Kidney (tissue), 22 donors: ENCODE measurements at places on chromosomes 5 and 9. TPM values are rescaled to one million over a fixed set of nuclear protein-coding genes. Genes with fewer than 3 reads are reported as not detected.
A peak's percentile ranks its signal among the peaks of the same experiment; 100 is the strongest.

GRCh38 chr9:89020754-89021153, 29.5 kb downstream of the S1PR3 start:
- H3K4me1 ChIP-seq: peaks cover 16% of the 10 kb centered on the region
- no peaks in the 10 kb centered on the region for H3K27me3 ChIP-seq

GRCh38 chr5:123540534-123540933, 28.6 kb downstream of the CSNK1G3 start:
- H3K4me1 ChIP-seq: no peaks in the 10 kb centered on the region
- no peak overlapping the region for H3K27ac ChIP-seq
- no peak overlapping the region for H3K4me3 ChIP-seq
- DNase-seq: no peak
- H3K27me3 ChIP-seq: no peaks in the 10 kb centered on the region
- H3K36me3 ChIP-seq: no peaks in the 10 kb centered on the region

DNA sequence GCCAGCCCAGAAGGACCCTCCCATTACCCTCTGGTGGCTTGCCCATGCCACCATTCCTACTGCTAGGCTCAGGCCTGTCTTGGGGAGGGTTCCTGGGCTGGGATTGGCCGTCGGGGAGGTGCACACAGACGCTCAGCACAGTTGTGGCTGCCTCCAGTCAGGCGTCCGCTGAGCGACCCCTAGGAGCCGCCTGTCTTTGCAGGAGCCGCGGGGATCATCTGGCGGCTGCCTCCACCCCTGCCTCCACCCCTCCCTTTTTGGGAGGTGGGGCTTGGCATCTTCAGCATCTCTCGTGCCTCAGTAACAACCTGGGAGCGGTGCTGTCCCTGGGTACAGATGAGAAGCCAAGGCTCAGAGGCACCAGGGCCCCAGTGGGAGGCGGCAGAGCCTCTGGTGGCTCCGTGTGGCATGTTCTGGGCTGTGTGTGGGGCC, 39.6 kb downstream of the RXRA start:
- peaks cover 73% of the 10 kb centered on the region for H3K4me1 ChIP-seq
- H3K4me3 ChIP-seq: no peak overlapping the region
- H3K27ac ChIP-seq: peak overlapping the region; percentile 63
- H3K36me3 ChIP-seq: no peaks in the 10 kb centered on the region

DNA sequence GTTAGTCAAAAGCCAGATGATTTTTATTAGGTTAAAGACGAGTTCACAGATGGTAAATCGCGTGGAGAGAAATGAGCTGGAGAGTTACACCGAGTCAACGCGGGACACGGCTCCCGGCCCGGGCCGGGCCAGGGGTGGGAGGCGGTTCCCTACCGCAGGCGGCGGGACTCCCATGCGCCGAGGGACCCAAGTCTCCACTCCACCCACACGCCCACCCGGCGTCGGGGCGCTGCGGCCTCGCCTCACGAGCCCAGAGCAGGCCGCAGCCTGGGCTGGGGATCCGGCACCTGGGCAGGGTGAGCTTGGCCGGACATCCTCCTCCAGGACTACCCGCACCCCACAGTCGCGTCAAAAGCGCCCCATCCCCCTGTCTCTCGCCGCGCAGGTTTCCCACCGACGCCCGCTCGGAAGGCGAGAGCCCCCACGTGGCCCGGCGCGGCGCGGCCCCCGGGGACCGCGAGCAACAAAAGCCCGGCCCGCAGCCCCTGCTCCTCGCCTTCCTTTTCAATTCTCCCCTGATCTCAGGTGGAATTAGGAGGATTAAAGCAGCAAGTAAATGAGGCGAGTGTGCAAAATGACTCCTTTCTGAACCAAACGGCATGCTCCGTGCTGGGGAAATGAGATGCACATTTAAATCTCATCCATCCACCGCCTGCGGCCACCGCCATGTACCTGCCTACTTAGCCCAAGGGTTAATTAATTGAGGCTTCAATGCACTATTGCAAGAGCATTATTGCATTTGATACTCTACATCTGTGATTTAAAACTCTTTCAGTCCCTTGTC, 196.5 kb upstream of the TBCA start:
- H3K27ac ChIP-seq: no peak overlapping the region
- no peaks in the 10 kb centered on the region for H3K36me3 ChIP-seq
- peak; percentile 37 for DNase-seq

DNA sequence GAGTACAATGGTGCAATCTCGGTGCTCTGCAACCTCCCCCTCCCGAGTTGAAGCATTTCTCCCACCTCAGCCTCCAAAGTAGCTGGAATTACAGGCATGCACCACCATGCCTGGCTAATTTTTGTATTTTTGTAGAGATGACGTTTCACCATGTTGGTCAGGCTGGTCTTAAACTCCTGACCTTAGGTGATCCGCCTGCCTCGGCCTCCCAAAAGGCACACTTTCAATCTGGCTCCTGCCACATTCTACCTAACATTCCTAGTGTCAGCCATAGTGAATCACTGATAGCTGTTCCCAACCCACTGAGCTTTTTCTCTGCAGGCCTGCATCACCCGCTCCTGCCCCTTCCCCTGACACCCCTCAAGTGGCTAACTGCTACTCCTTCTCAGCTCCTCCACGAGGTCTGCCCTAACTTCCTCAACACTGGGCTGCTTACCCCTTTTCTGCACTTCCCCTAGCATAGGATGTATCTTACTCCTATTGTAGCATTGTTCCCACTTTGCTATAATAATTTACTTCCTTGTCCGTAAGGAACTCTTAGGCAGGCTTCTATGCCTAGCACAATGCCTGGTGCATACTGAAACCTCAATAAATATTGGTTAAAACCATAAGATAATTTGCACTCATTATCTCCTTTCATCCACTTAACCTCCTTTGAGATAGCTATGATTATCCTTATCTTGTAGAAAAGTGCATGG, 42.0 kb upstream of the LIFR start:
- H3K27ac ChIP-seq: no peak overlapping the region
- no peak for DNase-seq
- H3K36me3 ChIP-seq: no peaks in the 10 kb centered on the region
- no peak overlapping the region for H3K4me3 ChIP-seq
- H3K27me3 ChIP-seq: no peaks in the 10 kb centered on the region
- H3K4me1 ChIP-seq: no peaks in the 10 kb centered on the region

- no peak for DNase-seq
- H3K27ac ChIP-seq: no peak overlapping the region
- no peaks in the 10 kb centered on the region for H3K36me3 ChIP-seq
- H3K27me3 ChIP-seq: no peaks in the 10 kb centered on the region
Observed at GRCh38 chr5:67748165-67748690, 467.3 kb upstream of the PIK3R1 start.

TRPM6 gene
- total RNA-seq: 1.3 TPM

GRCh38 chr9:15349892-15350761, 43.1 kb upstream of the TTC39B start:
- H3K36me3 ChIP-seq: no peaks in the 10 kb centered on the region
- H3K27me3 ChIP-seq: no peaks in the 10 kb centered on the region

DNA sequence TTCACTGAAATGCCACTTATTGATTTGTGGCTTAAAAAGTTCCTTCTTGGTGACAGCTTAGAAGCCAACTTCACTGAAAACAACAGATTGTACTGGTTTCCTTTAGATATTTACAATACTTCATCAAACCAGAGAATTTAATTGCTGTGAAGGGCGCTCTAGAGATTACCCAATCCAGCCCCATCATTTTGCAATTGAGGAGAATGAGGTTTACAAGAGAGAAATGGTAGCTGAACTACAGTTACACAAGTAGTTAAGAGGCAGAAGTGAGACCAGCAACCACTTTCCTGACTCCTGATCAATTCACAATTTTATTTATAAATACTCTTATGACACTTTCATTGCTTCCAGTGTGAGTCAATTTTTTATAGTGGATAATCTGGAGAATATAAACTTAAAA, 103.5 kb upstream of the APC start:
- no peaks in the 10 kb centered on the region for H3K27me3 ChIP-seq
- H3K27ac ChIP-seq: no peak overlapping the region
- no peak overlapping the region for H3K4me3 ChIP-seq

DNA sequence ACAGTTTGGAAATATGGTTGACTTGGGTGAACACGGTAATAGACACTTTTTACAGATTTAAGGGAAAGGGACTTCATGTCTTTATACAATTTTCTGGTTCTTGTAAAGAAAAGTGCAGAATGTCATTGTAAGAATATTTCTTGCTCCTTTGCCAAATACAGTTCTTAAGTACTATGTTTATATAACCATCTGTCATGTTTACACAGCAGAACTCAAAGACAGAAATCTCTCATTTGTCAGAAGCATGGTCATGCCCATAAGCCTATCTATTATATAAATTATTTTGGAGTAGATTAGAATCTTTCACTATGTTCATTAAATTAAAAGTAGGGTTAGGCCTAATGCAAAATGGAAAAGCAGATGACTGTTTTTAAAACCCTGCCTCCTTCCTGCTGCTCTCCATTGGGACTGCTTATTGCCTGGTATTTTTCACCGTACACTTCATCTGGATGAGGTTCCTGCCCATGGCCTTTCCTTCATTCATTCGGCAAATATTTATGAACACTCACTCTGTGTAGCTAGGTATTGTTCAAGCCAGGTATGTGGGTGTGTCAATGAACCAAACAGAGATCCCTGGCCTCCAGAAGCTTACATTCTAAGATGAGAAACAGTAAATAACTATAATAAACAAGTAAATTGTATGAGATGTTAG, 558.1 kb downstream of the NR2F1-AS1 start:
- no peak overlapping the region for H3K27ac ChIP-seq
- no peaks in the 10 kb centered on the region for H3K36me3 ChIP-seq
- H3K27me3 ChIP-seq: no peaks in the 10 kb centered on the region
- DNase-seq: no peak

- H3K27ac ChIP-seq: no peak overlapping the region
- no peak overlapping the region for H3K4me3 ChIP-seq
- no peak for DNase-seq
- H3K4me1 ChIP-seq: no peaks in the 10 kb centered on the region
Observed at GRCh38 chr9:110799396-110799795, 130.8 kb downstream of the MUSK start.

PCDH1 gene
- total RNA-seq: 147 TPM

DNA sequence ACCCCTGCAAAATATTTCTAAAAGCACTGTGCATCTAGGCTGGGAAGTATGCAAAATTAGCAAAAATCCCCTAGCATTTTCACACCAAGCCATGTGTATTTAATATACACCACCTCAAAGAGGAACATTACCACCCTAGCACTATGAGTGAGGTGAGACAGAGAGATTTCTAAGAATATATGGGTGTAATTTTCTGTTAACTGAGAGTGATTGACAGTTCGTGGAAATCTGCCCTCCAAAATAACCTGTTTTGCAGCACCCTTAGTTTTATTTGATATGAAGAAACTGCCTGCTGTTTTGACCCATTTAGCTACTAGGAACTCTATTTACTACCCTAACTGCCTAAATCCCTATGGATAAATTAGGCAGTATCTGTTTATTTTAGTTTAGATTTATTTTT, 64.2 kb upstream of the CDKN2B start:
- no peak for DNase-seq
- H3K4me3 ChIP-seq: no peak overlapping the region
- H3K36me3 ChIP-seq: no peaks in the 10 kb centered on the region
- H3K27me3 ChIP-seq: no peaks in the 10 kb centered on the region

GRCh38 chr5:81161012-81161601, 72.0 kb upstream of the CKMT2 start:
- H3K27me3 ChIP-seq: no peaks in the 10 kb centered on the region
- no peak for DNase-seq
- no peaks in the 10 kb centered on the region for H3K4me1 ChIP-seq
- no peak overlapping the region for H3K4me3 ChIP-seq
- no peaks in the 10 kb centered on the region for H3K36me3 ChIP-seq

OCLN gene
- 127 TPM for total RNA-seq

- DNase-seq: no peak
- H3K27ac ChIP-seq: no peak overlapping the region
- H3K27me3 ChIP-seq: no peaks in the 10 kb centered on the region
- no peaks in the 10 kb centered on the region for H3K36me3 ChIP-seq
- H3K4me3 ChIP-seq: no peak overlapping the region
Observed at GRCh38 chr9:89810431-89810830, 205.6 kb downstream of the GADD45G start.

NDUFA8 gene
- total RNA-seq: 42.5 TPM

DNA sequence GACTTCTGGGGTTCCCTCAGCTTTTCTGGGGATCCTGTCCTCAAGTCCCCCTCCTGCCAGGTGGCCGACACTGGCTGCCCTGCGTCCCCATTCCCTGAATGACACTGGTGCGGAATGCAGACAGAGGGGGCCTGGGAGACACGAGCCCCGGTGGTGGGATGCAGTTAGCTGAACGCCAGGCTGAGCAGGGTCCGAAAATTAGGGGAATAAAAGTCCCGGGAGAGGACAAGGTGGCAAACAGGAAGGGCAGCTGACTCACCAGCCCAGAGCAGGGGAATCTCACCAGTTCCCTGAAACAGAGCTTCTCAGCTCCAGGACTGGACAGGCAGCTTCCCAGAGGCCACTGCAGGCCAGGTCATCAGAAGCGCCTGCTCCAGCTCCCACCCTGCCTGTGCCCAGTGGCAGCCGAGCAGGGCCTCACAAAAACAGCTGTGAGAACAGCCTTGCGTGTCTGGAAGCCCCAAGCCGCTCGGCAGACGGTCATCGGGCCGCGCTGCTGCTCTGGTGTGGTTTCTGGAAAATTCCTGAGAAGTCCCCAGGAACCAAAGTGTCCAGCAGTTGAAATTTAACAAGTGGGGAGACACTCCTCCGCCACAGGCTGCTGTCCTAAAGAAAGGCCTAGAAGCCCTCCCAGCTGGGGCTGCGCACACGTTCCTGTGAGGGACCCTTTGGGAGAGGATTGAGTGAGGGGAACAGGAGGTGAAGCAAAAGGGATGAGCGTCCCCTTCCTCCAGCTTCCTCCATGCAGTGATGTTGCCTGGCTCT, 47.6 kb upstream of the EXOC3 start:
- no peak overlapping the region for H3K27ac ChIP-seq
- no peak overlapping the region for H3K4me3 ChIP-seq
- DNase-seq: no peak
- no peaks in the 10 kb centered on the region for H3K36me3 ChIP-seq
- H3K4me1 ChIP-seq: no peaks in the 10 kb centered on the region

ARSK gene
- 5.9 TPM for total RNA-seq

DNA sequence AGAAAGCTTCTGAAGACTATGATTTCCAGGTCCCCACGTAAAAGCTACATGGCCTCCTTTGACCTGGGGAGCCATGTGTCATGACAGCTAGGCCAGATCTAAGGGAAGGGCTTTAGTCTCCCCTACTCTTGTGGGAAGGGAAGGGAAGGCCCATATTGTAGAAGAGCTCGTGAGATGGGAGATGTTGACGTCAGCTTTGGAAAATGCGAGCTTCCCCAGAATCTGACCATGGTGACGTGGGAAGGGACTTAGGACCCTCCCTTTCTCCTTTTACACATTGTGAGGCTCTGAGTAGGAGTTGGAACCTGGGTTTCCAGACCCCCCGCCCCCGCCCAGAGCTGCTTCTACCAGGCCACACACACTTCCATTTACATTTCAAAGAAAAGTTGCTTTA, 165.5 kb downstream of the SYK start:
- no peak for DNase-seq
- H3K4me3 ChIP-seq: no peak overlapping the region
- no peaks in the 10 kb centered on the region for H3K36me3 ChIP-seq
- peaks cover 2% of the 10 kb centered on the region for H3K4me1 ChIP-seq
- no peaks in the 10 kb centered on the region for H3K27me3 ChIP-seq
- H3K27ac ChIP-seq: no peak overlapping the region

GRCh38 chr5:142388696-142389095, 63.9 kb upstream of the SPRY4 start:
- H3K4me1 ChIP-seq: no peaks in the 10 kb centered on the region
- DNase-seq: no peak
- no peak overlapping the region for H3K4me3 ChIP-seq
- H3K27ac ChIP-seq: no peak overlapping the region
- no peaks in the 10 kb centered on the region for H3K27me3 ChIP-seq

GRCh38 chr5:148569948-148570347, 84.4 kb downstream of the HTR4 start:
- H3K36me3 ChIP-seq: no peaks in the 10 kb centered on the region
- DNase-seq: no peak
- no peak overlapping the region for H3K4me3 ChIP-seq
